ENCODE measurements at places on chromosomes 1 and 21.

- no peak for DNase-seq
These were observed 1.6 kb downstream of the COL11A1 start for GRCh38 chr1:103106426-103107341.

GRCh38 chr1:16156848-16157495, 1.1 kb upstream of the EPHA2 start:
- DNase-seq: no peak

DNA sequence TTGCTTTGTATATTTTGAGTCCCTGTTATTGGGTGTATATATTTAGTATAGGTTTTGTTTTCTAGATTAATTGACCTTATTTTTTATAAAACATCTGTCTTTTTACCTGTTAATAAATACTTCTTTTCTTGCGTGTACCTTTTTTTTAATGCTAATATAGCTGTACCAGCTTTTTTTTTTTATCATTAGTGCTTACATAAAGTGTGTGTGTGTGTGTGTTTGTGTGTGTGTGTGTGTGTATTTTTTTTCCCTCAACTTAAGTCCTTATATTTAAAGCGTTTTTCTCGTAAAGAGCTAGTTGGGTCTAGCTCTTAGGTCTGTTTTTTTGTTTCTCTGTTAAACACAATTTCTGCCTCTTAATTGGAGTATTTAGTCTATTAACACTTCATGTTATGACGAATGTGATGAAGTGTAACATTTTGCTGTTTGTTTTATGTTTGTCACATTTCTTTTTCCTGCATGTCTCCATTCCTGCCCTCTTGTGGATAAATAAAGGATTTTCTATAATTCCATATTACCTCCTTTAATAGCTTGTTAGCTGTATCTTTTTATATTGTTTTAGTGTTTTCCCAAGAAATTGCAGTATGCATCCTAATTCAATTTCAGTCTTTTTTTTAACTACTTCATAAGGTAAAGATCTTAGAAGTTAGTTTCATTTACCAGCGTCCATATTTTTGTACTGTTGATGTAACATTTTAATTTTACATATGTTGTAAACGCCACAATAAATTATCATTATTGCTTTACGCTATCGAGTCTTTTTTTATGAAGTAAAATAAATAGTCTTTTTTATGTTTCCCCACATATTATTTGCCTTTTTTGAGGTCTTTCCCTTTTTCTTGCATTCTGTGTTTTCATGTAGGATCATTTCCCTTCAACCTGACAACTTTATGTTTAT, 4.3 kb downstream of the PRMT2 start:
- no peak for DNase-seq

GRCh38 chr1:221521686-221522085, 220.2 kb downstream of the DUSP10 start:
- DNase-seq: no peak

DNA sequence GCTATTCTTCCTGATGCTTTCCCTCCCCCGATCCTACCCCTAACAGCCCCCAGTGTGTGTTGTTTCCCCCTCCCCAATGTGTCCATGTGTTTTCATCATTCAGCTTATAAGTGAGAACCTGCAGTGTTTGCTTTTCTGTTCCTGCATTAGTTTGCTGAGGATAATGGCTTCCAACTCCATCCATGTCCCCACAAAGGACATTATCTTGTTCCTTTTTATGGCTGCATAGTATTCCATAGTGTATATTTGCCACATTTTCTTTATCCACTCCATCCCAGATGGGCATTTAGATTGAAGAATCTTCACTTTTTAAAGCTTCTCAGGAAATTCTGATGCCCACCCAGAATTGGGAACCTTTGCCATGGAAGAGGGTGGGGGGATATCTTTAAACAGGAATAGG, 19.0 kb upstream of the SLC2A1 start:
- no peak for DNase-seq

GRCh38 chr1:178397678-178398077, 99.1 kb downstream of the CLEC20A start:
- no peak for DNase-seq

GRCh38 chr1:56509713-56510641, 69.4 kb downstream of the PLPP3 start:
- DNase-seq: no peak

DNA sequence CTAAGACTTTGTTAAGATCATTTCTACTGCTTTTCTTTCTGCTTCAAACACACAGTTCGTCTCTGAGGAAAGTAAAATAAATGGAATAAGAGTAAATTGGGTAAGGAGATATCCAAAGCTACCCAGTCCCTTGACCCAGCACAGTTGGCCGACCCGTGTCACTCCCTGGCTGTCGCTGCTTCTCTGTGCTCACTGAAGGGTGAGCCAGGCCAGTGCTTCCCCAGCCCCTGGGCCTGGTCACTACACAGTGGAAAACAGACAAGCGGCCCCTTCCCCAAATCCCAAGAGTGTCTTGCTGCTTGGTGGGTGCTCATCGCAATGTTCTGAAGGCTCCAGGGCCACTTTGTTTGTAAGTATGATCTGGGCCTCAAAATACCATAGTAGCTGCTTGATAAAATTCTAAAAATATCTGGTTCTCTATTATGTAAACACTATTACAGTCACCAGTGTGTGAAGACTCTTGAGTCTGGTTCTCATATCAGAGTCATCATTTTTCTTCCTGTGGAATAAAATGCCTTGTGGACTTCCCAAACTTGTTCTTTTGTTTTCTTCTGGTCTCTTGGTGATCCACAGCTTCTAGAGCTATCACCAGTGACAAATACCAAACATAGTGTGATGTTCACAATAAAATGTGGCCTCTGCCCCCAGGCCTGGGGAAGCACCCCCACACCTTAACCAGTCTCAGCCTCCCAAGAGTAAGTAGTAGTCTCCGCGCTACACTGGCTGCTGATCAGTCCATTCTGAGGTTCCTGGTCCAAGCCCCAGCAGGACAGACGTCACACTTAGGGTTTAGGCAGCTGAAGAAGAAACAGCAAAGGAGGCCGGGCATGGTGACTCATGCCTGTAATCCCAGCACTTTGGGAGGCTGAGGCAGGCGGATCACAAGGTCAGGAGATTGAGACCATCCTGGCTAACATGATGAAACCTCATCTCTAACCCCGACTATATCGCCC, 106.2 kb downstream of the DHRS3 start:
- DNase-seq: no peak

DNA sequence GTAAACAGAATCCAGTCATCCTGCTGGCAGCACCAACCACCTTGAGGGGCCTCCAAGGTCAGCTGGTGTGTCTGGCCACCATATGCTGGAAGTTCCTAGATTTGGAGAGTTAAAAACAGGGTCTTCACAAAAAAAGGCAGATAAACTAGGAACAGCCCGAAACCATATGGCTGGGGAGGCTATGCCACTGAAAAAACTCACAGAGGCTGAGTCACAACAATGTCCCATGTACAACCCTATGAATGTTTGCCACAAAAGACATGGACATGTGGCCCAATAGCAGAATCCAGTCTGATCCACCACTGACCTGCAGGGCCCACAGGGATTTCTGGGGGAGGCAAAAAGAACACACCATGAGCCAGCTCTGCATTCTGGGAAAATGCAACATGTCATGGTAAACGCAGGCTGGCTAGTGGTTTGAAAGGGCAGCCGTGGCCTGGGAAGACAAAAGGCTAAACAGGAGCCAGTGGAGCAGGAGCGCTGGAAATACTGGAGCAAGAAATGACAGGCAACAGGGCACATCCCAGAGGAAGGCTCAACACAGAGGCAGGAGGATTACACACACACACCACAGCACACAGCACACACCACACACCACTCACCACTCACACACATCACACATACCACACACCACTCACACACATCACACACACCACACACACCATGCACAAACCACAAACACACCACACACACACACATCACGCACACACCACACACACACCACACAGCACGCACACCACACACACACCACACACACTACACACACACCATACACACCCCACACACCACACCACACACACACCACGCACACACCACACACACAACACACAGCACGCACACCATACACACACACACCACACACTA, 55.4 kb downstream of the HSF2BP start:
- DNase-seq: no peak

DNA sequence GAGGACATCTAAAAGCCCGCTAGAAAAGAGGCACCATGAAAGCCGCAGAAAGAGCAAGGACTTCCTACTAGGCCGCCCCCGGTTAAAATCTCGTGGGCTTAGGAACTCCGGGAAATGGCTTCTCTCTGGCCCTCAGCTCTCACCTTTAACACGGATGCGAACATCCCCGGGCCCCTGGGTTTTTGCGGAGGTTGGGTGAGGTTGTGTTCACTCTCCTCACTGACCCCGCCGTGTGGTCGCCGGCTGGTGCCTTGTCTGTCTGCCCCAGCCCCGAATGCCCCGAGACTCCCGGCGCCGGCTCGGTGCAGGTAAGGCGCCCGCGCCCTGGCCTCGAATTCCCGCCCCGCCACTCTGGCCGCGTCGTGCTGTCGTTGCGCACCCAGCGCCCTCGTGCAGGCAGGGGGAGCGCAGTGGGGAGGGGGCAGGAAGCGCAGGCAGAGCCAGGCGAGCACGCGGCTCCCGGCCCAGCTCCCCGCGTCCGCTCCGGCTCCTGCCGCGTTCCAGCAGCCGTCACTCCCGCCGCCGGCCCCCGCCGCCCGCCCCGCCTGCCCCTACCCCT, at the start of gene SHISAL2A:
SHISAL2A (plus strand) TSS at position 437 of the 559 bp plus-strand sequence. CDS start 326 bp downstream, outside the sequence.
- peak; percentile 70 for DNase-seq

DNA sequence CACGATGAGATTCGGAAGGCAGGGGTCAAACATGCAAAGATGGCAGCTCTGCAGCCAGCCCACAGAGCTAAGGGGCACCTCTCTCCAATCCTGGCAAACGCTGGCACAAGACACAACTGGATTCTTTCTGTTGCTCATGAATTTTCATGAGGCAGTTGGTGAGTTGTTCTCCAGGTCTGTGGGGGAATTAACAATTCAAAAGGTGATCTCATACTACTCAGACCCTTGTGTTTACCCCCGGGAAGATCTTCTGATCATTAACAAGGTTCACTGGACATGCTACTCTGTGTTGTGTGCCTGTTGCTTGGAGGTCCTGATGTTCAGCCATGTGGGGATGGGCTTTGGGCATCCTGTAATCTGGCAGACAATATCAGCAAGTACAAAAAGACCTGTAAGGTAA, 128.9 kb downstream of the HHAT start:
- DNase-seq: no peak

GRCh38 chr1:153670257-153670858, 435 bp downstream of the ILF2 start:
- peak; percentile 25 for DNase-seq

GRCh38 chr1:14332158-14332557, 266.3 kb upstream of the KAZN start:
- no peak for DNase-seq

DNA sequence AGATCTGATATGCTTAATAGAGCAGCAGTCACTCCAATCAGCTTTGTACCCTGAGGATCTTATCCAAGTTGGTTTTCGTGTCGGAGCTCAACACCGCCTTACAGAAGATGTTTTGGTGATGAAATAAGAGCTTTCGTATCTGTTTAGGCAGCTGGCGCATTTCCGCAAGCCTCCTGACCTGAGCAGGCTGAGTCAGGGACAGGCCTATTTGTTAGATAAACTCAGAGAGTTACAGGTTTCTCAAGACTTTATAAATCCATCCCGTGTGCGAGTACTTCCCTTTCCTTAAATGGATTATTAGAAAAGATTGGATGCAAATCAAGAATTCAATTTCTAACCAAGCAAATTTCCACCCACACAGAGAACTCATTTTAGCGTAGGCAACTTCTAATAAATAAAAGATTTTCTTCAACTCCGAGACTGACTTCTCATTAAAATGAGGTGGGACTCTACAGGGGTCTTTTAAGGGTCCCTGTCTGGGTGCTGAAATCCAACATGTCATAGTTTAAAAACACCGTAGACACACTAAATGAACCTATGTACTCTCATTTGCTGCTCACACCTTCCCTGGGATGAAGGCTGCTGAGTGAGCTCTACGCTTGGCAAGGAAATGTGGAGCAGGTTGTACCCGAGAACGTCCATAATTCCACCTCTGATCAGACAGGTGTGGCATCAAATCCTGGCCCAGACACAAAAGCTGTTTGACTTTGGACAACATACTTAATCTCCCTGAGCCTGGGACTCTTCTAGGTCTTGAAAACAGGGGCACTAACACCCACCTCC, 106.9 kb upstream of the F3 start:
- DNase-seq: no peak

GRCh38 chr1:224683936-224684335, 67.8 kb downstream of the CNIH3 start:
- no peak for DNase-seq

DNA sequence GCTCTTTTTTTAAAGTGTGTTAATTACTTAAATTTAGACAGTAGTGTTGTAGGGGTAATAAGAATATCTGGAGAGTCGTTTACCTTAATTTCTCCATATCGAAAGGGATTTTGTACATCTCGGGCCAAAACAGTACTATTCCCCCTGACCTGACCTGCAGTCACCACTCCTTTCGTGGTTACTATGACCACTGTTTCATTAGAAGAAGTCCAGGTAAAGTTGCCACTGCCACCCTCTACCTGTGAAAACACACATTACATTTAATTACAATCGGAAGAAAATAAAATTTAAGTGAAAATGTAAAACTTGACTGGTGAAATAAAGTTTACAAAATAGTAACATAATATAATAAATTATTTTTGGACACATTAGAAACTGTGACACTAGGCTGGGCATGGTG, 37.2 kb downstream of the NUP210L start:
- DNase-seq: no peak

DNA sequence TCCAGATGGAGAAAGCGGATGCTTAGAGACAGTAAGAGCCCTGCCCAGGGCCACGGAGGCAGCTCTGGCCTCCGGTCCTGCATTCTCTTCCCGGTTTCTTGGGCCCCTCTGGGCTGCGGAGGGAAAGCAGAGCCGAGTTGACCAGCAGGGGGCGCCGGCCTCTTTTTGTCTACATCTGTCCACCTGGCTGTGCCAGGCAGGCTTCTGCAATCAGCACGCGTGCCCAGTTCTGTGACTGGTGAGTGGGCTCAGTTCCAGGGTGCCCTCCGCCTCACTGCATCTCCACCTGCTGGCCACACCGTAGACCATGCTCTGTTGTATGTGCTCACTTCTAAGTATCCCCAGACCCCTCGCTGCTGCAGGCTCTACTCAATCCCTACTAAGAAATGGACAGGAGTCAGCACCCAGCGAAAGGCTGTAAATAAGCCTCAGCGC, 6.7 kb upstream of the HUNK start:
- peak; percentile 67 for DNase-seq

DNA sequence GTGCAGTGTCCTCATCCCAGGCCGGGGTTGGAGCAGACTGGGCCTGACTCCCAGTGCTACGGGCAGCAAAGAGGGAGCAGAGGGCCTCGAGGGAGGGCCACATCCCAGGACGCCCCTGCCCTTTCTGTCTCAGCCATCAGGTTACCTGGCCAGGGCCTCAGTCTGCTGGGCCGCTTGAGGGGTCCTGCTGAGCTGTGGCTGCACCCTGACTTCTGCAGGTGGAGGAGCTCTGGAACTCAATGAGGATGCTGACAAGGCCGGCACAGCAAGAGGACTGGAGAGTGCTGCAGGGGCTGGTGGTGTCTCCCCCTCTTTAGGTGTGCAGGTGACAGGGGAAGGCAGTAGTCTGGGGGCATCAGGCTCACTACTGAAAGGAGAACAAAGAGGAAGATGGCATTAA, 3.3 kb downstream of the ZNF692 start:
- DNase-seq: no peak

Measured in activated naive CD8-positive, alpha-beta T cell treated with anti-CD3 and anti-CD28 coated beads for 36 hours (primary cell).